ENCODE measurements at places on chromosomes 5 and 9.

DNA sequence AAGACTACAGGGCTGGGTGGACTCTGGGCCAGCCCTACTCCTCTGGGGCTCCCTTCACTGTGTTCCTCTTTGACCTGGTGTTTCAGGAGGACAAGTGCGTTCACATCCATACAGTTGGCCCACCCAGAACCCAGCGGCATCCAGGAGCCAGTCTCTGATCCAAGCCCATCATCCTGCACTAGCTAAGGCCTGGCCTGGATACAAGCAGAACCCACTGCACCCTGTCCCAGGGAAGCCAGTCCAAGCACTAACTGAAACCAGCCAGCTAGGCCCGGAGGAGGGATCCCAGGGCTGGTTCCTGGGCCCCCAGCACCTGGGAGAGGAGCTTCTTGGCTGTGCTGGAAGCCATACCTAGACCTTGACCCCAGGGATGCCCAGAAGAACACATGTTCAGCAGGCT, 4.1 kb upstream of the GBGT1 start:
- no peaks in the 10 kb centered on the region for H3K27me3 ChIP-seq
- peaks cover 14% of the 10 kb centered on the region for H3K4me1 ChIP-seq
- DNase-seq, result no peak
- no peak overlapping the region for H3K27ac ChIP-seq
- H3K4me3 ChIP-seq, result no peak overlapping the region

- H3K4me3 ChIP-seq, result no peak overlapping the region
- no peaks in the 10 kb centered on the region for H3K36me3 ChIP-seq
- no peak for DNase-seq
- no peak overlapping the region for H3K27ac ChIP-seq
- no peaks in the 10 kb centered on the region for H3K27me3 ChIP-seq
These were observed 2.1 kb downstream of the LCN15 start for GRCh38 chr9:136762221-136762691.

GRCh38 chr5:96817506-96817905, 9.8 kb upstream of the ERAP1 start:
- H3K36me3 ChIP-seq, result no peaks in the 10 kb centered on the region
- H3K27ac ChIP-seq, result no peak overlapping the region
- no peak for DNase-seq
- H3K4me1 ChIP-seq, result peaks cover 6% of the 10 kb centered on the region

GRCh38 chr9:83701769-83702168, 6.0 kb downstream of the UBQLN1 start:
- no peaks in the 10 kb centered on the region for H3K36me3 ChIP-seq
- no peaks in the 10 kb centered on the region for H3K27me3 ChIP-seq
- no peak for DNase-seq
- H3K4me3 ChIP-seq, result peak overlapping the region; percentile 3
- H3K27ac ChIP-seq, result peak overlapping the region; percentile 31

- no peak overlapping the region for H3K4me3 ChIP-seq
- no peaks in the 10 kb centered on the region for H3K36me3 ChIP-seq
- H3K27me3 ChIP-seq, result no peaks in the 10 kb centered on the region
- no peak for DNase-seq
- H3K27ac ChIP-seq, result no peak overlapping the region
- peaks cover 12% of the 10 kb centered on the region for H3K4me1 ChIP-seq
These were observed 25.1 kb downstream of the NANS start for GRCh38 chr9:98081477-98082219.

DNA sequence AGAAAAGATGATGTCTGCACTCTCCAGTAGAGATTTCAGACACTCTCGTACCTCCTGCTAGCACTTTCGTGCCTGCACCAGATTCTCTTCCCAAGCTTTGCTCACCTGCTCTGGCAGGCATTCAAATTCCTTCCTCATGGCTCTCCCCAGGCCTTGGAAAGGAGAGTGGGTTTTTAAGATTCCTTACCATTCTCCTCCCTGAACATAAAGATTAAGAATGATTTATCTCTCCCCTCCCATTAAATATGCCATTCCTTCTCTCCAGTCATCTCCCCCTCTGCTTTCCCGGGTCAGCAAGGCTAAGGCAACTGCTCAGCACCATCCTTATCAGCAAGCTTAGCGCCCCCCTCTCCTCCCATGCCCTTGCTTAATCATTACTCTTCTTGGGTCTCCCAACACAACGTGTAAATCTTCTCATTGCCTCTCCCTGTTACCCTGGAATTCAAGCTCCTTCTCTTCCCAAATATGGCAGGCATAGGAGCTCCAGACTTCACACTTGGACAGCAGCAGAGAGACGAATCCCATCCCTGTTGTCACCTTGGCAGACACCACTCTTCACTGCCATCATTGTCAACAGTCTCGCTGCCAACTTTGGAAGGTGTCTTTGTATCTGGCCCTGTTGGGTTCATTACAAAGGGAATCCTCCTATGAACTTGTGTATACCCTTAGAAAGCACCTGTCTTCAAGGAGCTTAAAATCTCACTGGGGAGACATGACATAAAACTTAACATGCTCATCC, 332.9 kb downstream of the SLIT3 start:
- H3K4me3 ChIP-seq, result no peak overlapping the region
- DNase-seq, result no peak
- H3K36me3 ChIP-seq, result no peaks in the 10 kb centered on the region
- H3K27me3 ChIP-seq, result no peaks in the 10 kb centered on the region
- no peak overlapping the region for H3K27ac ChIP-seq

- no peak for DNase-seq
- H3K27me3 ChIP-seq, result no peaks in the 10 kb centered on the region
- H3K4me3 ChIP-seq, result no peak overlapping the region
- H3K36me3 ChIP-seq, result no peaks in the 10 kb centered on the region
These were observed 999.3 kb downstream of the NR2F1-AS1 start for GRCh38 chr5:92581690-92582089.

DNA sequence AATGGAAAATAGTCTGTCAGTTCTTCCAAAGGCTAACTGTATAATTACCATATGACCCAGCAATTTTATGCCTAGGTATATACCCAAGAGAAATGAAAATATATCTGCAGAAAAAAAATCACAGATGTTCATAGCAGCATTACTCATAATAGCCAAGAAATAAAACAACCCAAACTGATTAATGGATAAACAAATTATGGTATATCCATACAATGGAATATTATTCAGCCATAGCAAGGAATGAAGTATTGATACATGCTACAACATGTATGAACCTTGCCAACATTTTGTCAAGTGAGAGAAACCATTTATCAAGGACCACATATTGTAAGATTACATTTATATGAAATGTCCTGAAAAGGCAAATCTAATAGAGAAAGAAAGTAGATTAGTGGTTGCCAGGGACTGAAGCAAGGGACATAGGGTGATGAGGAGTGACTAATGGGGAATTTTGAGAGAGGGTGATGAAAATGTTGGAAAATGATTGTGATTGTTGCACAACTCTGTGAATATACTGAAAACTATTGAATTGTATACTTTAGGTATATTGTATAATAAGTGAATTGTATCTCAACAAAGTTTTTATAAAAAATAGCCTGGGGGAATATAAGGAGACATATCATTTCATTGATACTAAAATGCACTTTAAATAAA, 114.4 kb downstream of the PBX3 start:
- peaks cover 7% of the 10 kb centered on the region for H3K4me1 ChIP-seq
- no peak for DNase-seq
- H3K4me3 ChIP-seq, result no peak overlapping the region
- no peaks in the 10 kb centered on the region for H3K36me3 ChIP-seq
- H3K27me3 ChIP-seq, result no peaks in the 10 kb centered on the region
- H3K27ac ChIP-seq, result no peak overlapping the region

- peak within 1 kb of the TSS; percentile 97 for H3K27ac ChIP-seq
- peaks cover 45% of the 10 kb centered on the region for H3K4me1 ChIP-seq
- H3K36me3 ChIP-seq, result no peaks in the 10 kb centered on the region
- H3K4me3 ChIP-seq, result peak within 1 kb of the TSS; percentile 77
These were observed at the start of gene GNAQ for GRCh38 chr9:78031444-78031892. GNAQ (minus strand) TSS chr9:78031811; CDS start chr9:78031235, 576 bp downstream.

GRCh38 chr9:95182854-95183563, 134.5 kb downstream of the FANCC start:
- no peaks in the 10 kb centered on the region for H3K27me3 ChIP-seq
- no peak overlapping the region for H3K4me3 ChIP-seq
- no peak for DNase-seq

DNA sequence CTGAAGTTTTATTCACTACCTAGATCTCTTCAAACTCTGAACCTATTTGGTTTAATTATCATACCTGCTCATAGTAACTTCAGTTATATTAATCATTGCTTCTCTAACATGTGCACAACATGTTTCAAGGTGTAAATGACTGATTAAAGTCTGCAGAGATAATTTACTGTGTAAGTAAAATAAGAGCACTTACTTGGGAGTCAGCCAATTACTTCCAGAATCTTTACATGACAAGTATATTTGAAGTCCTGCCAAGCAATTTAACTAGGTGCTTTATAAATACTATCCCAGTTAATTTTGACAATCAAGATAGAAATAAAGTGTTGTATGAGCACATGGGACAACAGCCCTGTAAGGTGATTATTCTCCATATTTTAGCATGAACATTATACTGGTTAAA, 109.9 kb downstream of the RFX3 start:
- H3K27me3 ChIP-seq, result no peaks in the 10 kb centered on the region
- H3K36me3 ChIP-seq, result no peaks in the 10 kb centered on the region
- no peak overlapping the region for H3K27ac ChIP-seq
- no peaks in the 10 kb centered on the region for H3K4me1 ChIP-seq
- no peak overlapping the region for H3K4me3 ChIP-seq

DNA sequence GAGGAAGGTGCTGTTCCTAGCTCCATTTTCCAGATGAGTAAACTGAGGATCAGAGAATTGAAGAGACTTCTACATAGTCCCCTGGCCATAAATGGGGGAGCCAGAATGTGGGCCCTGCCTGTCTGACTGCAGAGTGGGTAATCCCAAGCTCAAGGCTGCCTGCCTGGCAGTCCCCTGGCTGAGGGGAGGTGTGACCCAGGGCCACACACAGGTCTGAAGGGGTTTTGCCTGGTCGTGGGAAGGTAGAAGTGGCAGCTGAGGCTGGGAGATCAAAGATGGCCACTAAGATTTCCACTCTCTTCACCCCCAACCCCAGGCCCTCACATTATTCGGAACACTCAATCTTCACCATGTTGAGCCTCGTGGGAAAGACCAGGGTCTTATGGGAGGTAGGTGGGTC, 176.3 kb downstream of the MACROH2A1 start:
- H3K27me3 ChIP-seq, result no peaks in the 10 kb centered on the region
- peaks cover 35% of the 10 kb centered on the region for H3K4me1 ChIP-seq
- no peak for DNase-seq
- H3K36me3 ChIP-seq, result no peaks in the 10 kb centered on the region
- peak overlapping the region; percentile 50 for H3K27ac ChIP-seq

GRCh38 chr5:166509085-166509484, 1782.4 kb upstream of the WWC1 start:
- H3K27ac ChIP-seq, result no peak overlapping the region
- H3K4me3 ChIP-seq, result no peak overlapping the region
- DNase-seq, result no peak
- H3K36me3 ChIP-seq, result no peaks in the 10 kb centered on the region
- no peaks in the 10 kb centered on the region for H3K4me1 ChIP-seq

- H3K27ac ChIP-seq, result no peak overlapping the region
- no peak for DNase-seq
- H3K4me1 ChIP-seq, result peaks cover 15% of the 10 kb centered on the region
- H3K27me3 ChIP-seq, result no peaks in the 10 kb centered on the region
- no peaks in the 10 kb centered on the region for H3K36me3 ChIP-seq
These were observed 77.4 kb downstream of the WWC1 start for GRCh38 chr5:168368854-168369253.

All from vagina (tissue), 2 donors.